Progenitor cell of endocrine pancreas (in vitro differentiated cells): ENCODE measurements at places on chromosomes 6 and 20. TPM values are rescaled to one million over a fixed set of nuclear protein-coding genes. Genes with fewer than 3 reads are reported as not detected.

DNA sequence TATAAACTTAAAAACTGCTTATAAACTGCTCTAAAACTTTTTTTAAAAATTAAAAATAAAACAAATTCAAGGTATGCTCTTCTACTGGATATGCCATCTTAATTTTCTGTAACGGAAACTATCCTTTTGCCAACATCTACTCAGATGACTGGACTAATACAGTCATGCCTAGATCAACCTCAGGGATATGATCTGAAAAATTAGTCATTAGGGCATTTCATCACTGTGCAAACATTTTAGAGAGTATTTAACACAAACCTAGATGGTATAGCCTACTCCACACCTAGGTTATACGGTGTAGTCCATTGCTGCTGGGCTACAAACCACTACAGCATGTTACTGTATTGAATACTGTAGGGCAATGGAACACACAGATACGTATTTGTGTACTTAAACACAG is 64.8 kb downstream of the TRIM27 start:
- DNase-seq, result no peak
- no peak overlapping the region for H3K4me3 ChIP-seq
- H3K27me3 ChIP-seq, result peaks cover 9% of the 10 kb centered on the region

GRCh38 chr20:17515053-17515452 is 16.1 kb downstream of the BFSP1 start:
- no peak overlapping the region for H3K27ac ChIP-seq

DNA sequence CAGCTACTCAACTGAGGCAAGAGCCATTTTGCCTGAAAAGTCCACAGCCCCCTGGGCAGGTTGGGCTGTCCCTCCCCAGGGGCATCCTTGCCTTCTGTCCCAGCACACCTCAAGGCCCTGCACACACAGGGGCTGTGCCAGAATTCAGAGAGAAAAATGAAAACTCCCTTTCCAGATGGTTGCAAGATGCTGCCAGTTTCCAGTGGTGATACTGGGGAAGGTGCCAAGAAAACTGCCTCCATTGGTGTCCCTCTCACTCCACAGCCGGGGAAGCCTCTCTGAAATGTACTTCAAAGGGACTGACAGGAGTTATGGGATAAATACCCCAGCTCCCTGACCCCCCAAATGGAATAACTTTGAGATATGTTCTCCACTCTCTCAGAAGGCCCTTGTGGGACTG is 154.2 kb upstream of the MAFB start:
- H3K27me3 ChIP-seq, result peaks cover 12% of the 10 kb centered on the region
- no peak overlapping the region for H3K27ac ChIP-seq
- no peak overlapping the region for H3K4me3 ChIP-seq

The PSMA7 gene
- total RNA-seq, result 221 and 234 TPM in 2 replicates

The MYMX gene
- not detected in 2 replicates for total RNA-seq

DNA sequence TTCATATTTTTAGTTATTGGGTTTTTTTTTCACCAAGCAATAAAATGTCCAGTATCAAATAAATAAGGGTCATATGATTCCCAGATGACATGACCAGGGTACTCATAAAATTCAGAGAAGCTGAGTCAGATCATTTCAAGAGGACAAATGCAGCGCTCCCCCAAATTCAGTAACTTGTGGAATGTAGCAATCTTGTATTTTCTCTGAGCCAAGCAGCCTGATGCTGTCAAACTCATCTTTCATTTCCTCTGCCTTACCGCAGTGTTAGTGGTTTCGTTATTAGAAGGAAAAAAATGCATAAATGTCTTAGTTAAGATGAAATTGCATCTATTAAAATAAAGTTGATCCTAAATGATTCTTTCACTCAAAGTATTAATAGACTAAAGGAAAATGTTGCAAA is 57.8 kb upstream of the EDN1 start:
- H3K27ac ChIP-seq, result no peak overlapping the region
- DNase-seq, result no peak
- H3K4me1 ChIP-seq, result peaks cover 10% of the 10 kb centered on the region
- no peak overlapping the region for H3K4me3 ChIP-seq

GRCh38 chr6:106223300-106223930 is 102.1 kb downstream of the ATG5 start:
- peaks cover 29% of the 10 kb centered on the region for H3K36me3 ChIP-seq
- H3K27ac ChIP-seq, result no peak overlapping the region
- no peak overlapping the region for H3K4me3 ChIP-seq
- DNase-seq, result peak; percentile 17

The LINC00237 gene
- total RNA-seq, result not detected in 2 replicates

The TIAM2 gene
- 14.3 and 15.1 TPM in 2 replicates for total RNA-seq

DNA sequence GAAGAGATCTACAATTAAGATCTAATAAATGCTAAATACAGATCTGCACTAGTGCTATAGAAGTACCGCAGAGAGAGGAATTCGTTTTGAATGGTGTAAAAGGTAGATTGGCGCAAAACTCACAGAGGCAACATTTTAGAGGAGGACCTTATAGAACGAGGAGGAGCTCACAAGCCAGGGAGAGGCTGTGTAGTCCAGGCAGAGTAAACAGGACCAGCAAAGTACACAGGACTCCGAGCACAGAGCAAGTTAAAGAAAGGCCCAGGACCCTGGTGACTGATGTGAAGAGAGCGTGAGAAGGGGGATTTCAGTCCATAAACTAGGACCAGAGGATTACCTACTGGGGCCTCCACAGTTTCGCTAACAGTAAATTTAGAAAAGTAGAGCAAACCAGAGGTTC is 202.3 kb downstream of the FOXC1 start:
- H3K36me3 ChIP-seq, result no peaks in the 10 kb centered on the region
- peaks cover 6% of the 10 kb centered on the region for H3K4me1 ChIP-seq
- peaks cover 4% of the 10 kb centered on the region for H3K27me3 ChIP-seq
- no peak for DNase-seq

- H3K27me3 ChIP-seq, result no peaks in the 10 kb centered on the region
- peak overlapping the region; percentile 92 for H3K4me3 ChIP-seq
- no peak for DNase-seq
- peaks cover 4% of the 10 kb centered on the region for H3K36me3 ChIP-seq
Measured at GRCh38 chr6:156781861-156782631, 4.9 kb downstream of the ARID1B start.

The CAPN11 gene
- not detected in 2 replicates for total RNA-seq
